ENCODE measurements at places on chromosomes 13 and 19.

DNA sequence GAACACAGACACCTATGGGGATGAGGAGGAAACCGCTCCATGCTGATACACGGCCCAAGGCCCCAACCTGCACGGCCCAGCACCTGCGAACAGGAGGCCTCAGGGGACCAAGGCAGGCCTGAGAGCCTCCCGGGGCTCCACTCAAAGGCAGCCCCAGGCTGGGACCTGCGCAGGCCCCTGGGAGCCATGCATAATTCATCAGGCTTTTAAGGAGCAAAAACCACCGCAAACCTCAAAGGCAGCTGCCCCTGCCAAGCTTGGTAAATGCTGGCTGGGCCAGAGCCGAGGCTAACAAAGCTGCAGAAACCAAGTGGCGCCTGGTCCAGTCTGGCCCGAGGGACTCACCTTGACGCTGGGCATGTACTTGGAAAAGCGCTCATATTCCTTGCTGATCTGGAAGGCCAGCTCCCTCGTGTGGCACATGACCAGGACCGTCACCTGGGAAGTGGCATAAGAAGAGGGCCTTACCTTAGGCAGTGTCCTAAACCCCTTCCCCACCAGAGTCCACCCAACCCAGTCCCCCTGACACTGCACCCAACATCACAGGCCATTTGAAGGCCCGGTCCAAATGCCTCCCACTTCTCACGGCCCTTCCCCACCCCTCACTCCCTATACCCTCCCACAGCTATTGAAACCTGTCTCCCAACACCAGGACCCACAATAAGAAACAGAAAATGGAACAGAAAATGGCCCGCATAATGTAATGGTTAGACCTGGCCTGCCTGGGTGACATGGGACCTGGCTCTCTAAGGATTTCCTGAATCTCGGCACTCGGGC, 7.8 kb downstream of the DDX39A start:
- no peak for DNase-seq

GRCh38 chr13:69980799-69981198, 126.8 kb upstream of the ATXN8OS start:
- no peak for DNase-seq

DNA sequence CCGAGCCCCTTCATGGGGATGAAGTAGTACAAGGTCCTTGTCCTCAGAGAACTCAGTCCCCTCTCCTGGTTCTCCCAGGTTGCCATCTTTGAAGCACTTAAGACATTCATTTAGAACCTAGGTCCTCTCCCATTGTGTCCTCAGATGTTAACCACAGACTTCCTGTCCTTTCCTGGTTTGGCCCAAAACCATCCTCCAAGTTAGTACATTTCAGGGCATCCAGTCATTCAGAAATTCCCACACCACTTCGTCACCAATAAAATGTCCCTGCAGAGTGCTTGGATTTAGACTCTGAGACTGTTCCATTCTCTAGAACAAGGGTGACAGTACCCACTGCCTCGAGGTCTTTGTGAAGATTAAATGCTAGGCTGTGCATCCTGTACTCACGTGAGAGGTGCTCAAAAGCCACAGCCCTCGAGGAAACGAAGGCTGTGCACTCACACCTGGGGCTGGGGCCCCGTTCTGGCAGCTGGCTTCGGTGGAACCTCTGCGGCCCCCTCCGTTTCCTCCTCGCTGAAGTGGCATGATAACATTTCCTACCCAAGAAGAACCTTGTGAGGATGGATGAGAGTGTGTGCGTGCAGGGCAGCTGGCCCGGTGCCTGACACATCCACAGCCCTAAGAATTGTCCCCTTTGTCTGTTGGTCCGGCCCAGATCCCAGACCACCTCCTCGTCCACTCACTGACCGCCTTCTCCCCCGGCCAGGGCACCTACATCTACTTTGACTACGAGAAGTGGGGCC, 4.7 kb downstream of the LENG1 start:
- no peak for DNase-seq

GRCh38 chr13:96527497-96527896, 437.6 kb downstream of the HS6ST3 start:
- DNase-seq, result no peak

DNA sequence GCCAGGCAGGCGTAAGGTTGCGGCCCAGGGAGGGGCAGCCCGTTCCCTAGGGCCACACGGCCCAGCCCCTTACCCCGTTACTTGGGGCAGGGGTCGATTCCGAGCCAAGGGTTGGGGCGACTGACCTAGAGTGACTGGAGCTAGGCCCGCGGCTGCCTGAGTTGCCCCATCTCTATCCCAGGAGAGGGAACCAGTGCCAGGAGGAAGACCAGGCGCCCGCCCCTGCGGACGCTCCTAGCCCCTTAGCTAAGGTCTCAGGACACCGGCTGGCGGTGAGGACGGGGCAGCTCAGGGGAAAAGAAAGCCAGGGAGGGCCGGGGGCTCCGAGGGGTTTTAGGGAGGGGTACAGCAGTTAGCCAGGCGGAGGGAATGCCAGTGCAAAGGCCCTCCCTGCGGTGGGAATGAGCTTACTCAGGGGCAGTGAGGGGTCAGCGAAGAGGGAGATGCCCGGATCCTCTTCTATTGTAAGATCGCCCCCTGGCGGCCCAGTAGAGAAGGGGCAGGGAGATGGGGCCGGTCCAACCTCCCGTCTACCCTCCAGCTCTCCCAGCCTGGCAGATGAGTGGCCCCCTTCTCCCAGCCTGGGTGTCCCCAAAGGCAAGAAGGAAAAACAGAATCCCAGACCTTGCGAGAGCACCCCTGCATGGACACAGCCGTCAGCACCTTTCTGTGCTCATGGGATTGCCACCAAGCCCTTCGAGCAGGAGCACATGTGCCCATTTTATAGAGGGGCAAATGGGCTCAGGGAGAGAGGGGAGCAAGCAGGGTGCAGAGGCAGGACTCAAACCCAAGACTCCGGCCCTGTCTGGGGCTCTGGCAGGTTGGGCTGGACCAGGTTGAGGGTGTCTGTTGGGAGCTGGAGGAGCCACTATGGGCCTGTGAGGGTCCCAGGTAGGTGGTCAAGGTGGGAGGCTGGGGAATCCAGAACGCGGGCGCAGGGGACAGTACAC, 16.3 kb downstream of the CILP2 start:
- peak; percentile 49 for DNase-seq

- no peak for DNase-seq
Measured at GRCh38 chr19:4097501-4097900, 26.4 kb downstream of the MAP2K2 start.

DNA sequence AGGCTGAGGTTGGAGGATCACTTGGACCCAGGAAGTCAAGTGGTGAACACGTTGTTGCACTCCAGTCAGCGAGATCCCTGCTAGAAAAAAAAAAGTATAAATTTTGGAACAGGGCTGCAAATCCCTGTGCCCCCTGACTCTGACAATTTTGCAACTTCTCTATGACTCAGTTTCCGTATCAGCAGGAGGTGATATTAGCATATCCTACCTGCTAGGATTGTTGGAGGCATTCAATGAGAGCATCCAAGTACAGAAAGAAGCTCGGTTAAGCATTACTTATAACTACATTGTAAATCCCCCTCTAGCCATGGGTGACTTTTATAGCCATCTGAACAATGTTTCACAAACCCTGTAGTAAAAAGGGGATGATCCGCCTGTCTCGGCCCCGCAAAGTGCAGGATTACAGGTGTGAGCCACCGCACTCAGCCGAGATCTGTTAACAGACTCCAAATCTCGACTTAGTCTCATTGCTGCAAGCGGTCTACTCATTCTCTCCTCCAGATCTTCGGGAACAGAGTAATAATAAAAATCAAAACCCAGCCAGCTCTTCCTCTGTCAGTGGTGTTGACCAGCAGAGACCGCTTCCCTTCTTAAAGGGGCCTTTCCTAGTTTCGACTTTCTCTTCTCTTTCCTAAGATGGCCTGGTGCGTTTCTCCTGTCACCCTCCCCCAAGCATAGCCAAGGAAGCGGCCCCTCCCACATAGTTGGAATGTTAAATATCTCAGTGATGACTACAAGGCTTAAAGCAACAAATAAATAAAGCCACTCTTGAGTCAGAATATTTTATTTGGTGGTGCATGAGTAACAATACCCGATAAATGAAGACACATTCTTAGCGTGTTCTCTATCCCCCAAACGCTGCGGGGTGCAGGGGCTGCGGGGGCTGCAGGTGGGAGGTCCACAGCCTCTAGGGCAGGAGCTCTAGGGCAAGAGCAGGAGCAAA, 10.3 kb upstream of the BICRA start:
- DNase-seq, result no peak

GRCh38 chr19:4807188-4807587, 15.7 kb downstream of the FEM1A start:
- no peak for DNase-seq

DNA sequence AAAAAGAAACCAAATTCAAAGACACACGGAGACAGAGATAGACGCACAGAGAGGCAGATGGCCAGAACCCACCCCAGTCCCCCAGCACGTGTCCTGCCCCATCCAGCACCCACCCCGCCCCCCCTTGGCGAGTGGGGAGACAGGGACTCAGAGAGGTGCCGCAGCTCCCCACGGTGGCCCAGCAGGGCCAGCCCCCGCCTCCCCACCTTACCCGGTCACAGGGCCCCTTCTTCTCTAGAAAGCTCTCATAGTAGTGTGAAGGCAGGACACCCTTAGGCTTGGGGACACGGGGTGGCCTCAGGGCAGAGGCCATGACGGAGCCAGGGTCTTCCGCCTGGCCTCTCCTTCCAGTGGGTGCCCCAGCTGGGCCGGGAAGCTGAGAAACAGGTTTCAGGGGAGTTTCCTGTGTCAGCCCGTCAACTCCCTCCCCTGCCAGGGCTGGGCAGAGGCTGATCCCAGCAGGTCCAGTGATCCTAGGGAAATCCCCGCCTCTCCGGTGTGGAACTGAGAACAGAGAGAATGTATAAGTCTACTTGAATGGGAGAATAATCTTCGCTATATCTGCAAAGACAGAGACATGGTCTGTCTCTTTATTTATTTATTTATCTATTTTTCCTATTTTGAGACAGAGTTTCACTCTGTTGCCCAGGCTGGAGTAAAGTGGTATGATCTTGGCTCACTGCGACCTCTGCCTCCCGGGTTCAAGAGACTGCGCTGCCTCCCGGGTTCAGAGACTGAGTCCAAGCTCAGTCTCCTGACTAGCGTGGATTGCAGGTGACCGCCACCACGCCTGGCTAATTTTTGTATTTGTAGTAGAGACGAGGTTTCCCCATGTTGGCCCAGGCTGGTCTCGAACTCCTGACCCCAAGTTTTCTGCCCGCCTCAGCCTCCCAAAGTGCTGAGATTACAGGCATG, at the start of gene STAP2:
TSS of gene STAP2 (minus strand) at position 387 of the 915 bp plus-strand sequence. CDS start at position 313, 74 bp downstream.
- no peak for DNase-seq

DNA sequence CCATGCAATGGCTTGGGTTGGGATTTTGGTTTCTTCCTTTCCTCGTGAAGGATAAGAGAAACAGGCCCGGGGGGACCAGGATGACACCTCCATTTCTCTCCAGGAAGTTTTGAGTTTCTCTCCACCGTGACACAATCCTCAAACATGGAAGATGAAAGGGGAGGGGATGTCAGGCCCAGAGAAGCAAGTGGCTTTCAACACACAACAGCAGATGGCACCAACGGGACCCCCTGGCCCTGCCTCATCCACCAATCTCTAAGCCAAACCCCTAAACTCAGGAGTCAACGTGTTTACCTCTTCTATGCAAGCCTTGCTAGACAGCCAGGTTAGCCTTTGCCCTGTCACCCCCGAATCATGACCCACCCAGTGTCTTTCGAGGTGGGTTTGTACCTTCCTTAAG, 24.1 kb downstream of the SPC24 start:
- no peak for DNase-seq

DNA sequence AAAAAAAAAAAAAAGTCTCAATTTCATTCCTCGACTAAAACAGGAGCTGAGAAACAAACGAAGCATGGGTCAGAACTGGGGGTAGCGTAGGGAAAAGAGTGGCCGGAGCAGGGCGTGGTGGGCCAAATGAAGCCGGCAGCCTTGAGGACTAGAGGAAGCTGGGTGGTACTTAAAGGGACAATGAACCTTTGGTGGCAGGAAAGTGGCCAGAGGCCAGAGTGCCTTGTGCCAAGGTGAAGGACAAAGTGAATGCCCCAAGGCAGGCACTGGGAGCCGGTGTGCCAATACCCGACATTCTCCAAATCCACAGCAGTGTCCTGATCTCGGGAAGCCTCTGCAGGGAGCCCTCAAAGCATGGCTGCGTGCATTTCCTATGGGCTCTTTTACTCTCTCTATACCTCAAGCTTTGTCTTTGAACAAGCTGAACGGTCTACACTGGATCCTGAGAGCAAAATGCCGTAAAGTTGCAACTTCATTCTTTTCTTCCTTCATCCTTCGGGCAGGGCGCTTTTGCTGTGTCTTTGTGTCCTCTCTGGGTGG, 195.0 kb upstream of the KL start:
- DNase-seq, result no peak

DNA sequence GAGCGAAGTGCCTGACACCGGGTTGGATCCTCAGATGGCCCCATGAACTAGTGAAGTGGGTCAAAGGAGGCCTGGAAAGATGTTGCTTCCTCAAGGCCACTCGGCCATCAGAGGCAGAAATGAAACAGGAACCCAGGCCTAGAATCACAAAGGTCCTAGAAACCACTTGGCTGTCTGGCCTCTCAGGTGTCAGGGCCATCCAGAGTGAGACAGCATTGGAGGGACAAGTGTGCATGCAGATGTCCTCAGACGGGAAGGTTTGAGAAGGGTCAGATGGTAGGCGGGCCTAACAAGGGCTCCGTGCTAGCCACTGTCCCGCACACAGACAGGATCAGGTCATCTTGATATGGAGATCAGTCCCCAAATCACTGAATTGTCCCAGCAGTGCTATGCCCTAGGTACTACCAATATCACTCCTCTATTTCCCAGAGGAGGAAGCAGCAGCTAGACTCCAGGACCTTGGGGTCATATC, 14.3 kb downstream of the CCDC97 start:
- no peak for DNase-seq

- DNase-seq, result no peak
Measured at GRCh38 chr13:96071504-96071903, 18.3 kb upstream of the UGGT2 start.

DNA sequence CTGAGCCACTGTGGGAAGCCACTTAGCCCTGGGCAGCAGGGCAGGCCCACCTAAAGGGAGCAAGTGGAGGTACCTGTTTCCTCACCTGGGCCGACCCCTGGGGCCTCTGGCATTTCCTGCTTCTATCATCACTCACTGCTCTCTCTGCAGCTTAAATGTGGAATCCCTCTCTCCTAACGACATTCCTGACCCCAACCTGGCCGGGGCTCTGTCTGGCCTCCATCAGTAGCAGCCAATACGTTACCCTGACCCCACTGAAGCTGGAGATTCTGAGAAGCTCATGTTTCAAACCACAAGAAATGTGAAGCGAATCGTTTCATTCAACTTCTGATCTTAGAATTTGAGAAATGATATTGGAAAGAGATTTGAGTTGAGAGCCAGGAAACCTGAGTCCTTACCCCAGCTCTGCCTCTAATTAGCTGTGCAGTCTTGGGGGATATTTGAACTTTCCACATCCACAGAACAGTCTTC, 39.9 kb downstream of the DOCK9 start:
- no peak for DNase-seq

DNA sequence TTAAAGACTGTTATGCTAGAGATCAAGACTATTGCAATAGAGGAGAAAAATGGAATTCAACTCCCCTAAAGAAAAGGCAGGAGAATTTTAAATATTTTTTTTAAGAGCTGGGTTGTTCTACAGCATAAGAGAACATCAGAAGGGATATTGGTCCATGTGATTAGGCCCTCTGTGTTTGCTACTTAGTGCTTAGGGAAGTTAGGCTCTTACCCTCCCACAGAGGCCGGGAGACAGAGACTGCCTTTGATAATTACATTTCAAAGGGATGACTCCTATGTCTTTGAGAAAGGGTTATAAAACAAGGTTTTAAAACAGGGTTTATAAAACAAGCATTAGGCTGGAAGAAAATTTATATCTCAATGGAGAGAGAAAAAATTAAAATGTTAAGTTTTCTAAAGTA, 1248.1 kb upstream of the PCDH20 start:
- no peak for DNase-seq
